ENCODE measurements at places on chromosomes 6 and 20. TPM values are rescaled to one million over a fixed set of nuclear protein-coding genes. Genes with fewer than 3 reads are reported as not detected.
A peak's percentile ranks its signal among the peaks of the same experiment; 100 is the strongest.

Gene RFX6
- not detected for total RNA-seq

Gene SIRPG
- not detected for total RNA-seq

DNA sequence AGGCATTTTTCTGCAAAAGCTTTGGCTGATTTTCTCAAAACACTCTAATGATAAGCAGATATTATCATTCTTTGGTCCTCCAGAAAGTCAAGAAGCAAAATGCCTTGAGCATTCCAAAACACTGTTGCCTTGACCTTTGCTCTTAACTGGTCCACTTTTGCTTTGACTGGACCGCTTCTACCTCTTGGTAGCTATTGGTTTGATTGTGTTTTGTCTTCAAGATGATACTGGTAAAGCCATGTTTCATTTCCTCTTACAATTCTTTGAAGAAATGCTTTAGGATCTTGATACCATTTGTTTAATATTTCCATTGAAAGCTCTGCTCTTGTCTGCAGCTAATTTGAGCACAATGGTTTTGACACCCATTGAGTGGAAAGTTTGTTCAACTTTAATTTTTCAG, 35.6 kb upstream of the SDHAF4 start:
- no peak for DNase-seq

- DNase-seq = no peak
These were observed 116.6 kb downstream of the CRYBG1 start for GRCh38 chr6:106477146-106477545.

Gene BEND3
- total RNA-seq = 1.3 TPM

Gene BTNL2
- total RNA-seq = not detected

- DNase-seq = no peak
These were observed 51.1 kb upstream of the TRDN start for GRCh38 chr6:123687864-123688263.

DNA sequence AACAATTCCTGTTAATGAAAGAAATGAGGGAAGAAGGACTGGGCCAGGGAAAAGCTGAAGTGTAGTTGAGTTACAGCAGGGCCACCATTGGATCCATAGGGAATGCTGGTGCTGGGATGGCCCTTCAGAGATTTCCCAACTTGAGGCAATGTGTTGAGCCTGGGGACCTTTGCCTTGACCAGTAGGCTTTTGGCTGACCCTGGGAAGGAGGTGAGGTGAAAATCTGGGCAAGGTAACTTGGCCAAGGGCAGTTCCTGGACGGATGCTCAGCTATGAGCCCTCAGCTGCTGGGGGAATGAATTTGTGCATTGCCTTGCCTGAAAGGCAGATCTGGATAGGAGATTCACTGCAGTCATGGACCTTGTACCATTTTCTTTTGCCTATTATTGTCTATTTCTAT, 20.4 kb downstream of the UTRN start:
- DNase-seq = no peak

GRCh38 chr6:57257911-57258541, 35.9 kb upstream of the RAB23 start:
- DNase-seq = peak; percentile 16

DNA sequence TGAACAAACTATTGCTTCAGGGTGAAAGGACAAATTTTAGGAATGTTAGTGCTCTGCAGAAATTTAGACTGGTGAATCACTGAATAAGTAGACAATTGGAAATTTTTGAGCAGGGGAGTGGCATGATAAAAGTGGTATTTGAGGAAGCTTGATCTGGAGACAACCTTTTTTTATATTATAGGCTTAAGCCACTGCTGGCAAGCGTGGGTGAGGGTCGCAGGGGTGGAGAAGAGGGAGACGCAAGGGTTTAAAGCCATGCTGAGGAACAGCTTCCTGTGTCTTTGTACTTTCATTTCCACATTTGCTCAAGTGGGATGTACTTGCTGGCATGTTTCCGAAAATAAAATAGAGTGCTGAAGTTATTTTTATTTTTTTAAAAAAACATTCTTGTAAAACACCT, 23.7 kb downstream of the NCOA7 start:
- peak; percentile 35 for DNase-seq

- no peak for DNase-seq
These were observed 91.4 kb downstream of the RREB1 start for GRCh38 chr6:7198833-7199800.

Measured in lung microvascular endothelial cell (primary cell).